Astrocyte of the spinal cord (primary cell): ENCODE measurements at places on chromosomes 13 and 19.

- DNase-seq = no peak
Measured at GRCh38 chr19:18741124-18742121, 49.7 kb downstream of the COMP start.

DNA sequence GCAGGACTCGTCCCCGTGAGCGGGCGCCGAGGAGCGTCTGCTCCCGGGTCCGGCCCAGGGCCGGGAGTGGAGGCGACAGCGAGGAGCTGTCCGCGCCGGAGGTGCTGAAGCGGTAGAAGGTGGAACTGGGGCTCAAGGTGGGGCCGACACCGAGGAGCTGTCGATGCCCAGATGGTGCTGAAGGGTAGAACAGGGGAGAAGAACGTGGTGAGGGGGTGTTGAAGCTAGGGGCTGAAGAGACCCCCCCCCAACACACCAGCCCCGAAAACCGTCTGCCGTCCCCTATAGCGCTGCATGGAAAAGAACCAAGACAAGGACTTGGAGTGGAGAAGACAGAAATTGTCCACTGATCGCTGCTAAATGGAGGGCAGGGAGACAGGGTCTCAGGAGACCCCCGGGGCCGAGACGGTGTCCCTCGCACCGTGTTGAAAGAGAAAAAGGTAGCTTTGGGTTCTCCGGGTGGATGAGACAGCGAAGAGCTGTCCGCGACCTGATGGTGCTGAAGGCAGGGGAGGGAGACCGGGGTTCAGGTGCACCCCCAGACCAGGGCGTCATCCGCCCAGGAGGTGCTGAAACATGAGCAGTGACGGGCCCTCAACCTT is 7.1 kb upstream of the PDE4C start:
- DNase-seq = no peak

GRCh38 chr19:3033595-3034405 is 4.7 kb upstream of the TLE2 start:
- no peak for DNase-seq

DNA sequence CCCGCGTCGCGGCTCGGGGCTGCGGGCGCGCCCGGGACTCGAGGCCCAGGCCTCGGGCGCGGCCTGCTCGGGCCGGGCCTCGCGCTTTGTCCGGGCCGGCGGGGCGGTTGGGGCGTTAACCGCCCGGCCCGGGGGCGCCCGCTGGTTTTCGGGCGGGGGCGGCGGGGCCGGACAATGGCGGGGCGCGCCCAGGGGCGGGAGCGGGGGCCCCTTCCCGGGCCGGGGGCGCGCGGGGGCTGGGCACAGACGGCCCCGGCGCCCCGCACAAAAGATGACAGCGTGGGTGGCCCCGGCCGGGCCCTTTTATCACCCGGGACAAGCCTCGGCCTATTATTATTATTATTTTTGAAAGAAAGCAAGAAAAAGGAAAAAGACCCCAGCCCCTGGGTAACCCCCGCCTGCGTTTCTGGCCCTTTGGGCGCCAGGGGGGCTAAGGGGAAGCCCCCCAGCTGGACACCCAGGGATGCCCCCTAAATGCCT is 419 bp downstream of the KDM4B start:
- DNase-seq = no peak

- peak; percentile 70 for DNase-seq
Measured at GRCh38 chr19:1853295-1854038, 5.2 kb upstream of the REXO1 start.
